ENCODE measurements at places on chromosomes 16 and 17. TPM values are rescaled to one million over a fixed set of nuclear protein-coding genes. Genes with fewer than 3 reads are reported as not detected.

- no peak overlapping the region for H3K27ac ChIP-seq
- H3K4me1 ChIP-seq, result no peaks in the 10 kb centered on the region
- no peaks in the 10 kb centered on the region for H3K36me3 ChIP-seq
- no peak for DNase-seq
Measured at GRCh38 chr17:49151996-49152395, 19.4 kb downstream of the B4GALNT2 start.

The PSMC3IP gene
- total RNA-seq, result 29.3 TPM

DNA sequence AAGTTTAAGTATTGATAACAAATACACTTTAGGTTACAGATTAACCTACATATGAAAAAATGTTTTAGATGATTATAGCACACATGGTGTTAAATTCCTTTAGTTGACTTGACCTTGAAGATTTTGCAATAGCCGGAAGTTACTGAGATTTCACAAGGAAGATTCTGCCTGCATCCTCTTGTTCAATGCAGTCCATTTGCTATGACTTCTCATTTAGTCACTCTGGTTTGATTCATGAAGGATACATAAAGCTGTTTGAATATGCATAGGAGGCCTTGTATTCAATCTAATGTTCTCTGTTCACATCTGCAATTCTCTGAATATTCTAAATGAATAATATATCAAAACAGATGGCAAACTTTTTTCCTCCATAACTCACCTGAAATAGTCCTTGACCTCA lies 870.2 kb upstream of the GOT2 start:
- no peaks in the 10 kb centered on the region for H3K27me3 ChIP-seq
- no peaks in the 10 kb centered on the region for H3K36me3 ChIP-seq
- H3K4me1 ChIP-seq, result no peaks in the 10 kb centered on the region
- no peak for DNase-seq
- H3K4me3 ChIP-seq, result no peak overlapping the region
- no peak overlapping the region for H3K27ac ChIP-seq

The TLCD2 gene
- total RNA-seq, result 0.78 TPM

GRCh38 chr17:80917716-80918560 lies 73.7 kb upstream of the CHMP6 start:
- H3K4me1 ChIP-seq, result peaks cover 8% of the 10 kb centered on the region
- no peak for DNase-seq
- H3K27ac ChIP-seq, result no peak overlapping the region
- no peak overlapping the region for H3K4me3 ChIP-seq
- H3K27me3 ChIP-seq, result no peaks in the 10 kb centered on the region

DNA sequence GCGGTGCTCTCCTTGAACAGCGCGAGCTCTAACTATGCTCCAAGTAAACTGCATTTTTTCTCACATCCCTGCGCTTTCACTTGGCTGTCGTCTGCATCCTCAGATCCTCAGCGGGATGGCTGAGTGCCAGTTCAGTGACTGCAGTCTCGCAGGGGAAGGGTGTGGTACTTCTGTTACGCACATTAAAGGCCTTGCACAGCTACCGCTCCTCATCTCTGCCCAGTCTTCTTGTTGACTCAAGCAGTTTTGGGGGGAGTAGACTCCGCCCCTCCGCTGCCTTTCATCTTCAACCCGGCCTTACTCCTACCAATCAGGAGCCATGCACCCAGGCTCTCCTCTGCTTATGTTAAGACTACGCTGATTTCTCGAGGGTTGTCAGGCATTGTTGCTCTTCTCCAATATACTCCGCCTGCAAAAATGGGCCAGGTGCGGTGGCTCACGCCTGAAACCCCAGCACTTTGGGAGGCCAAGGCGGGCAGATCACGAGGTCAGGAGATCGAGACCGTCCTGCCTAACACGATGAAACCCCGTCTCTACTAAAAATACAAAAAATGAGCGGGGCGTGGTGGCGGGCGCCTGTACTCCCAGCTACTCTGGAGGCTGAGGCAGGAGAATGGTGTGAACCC lies 10.0 kb downstream of the ATP5PD start:
- H3K36me3 ChIP-seq, result peaks cover 36% of the 10 kb centered on the region
- no peak overlapping the region for H3K4me3 ChIP-seq
- peak overlapping the region; percentile 96 for H3K27ac ChIP-seq
- H3K27me3 ChIP-seq, result no peaks in the 10 kb centered on the region
- peaks cover 31% of the 10 kb centered on the region for H3K4me1 ChIP-seq

GRCh38 chr16:1902547-1903219 lies 15.5 kb downstream of the HS3ST6 start:
- peaks cover 43% of the 10 kb centered on the region for H3K27me3 ChIP-seq
- no peaks in the 10 kb centered on the region for H3K36me3 ChIP-seq
- H3K27ac ChIP-seq, result no peak overlapping the region
- H3K4me3 ChIP-seq, result no peak overlapping the region
- H3K4me1 ChIP-seq, result peaks cover 32% of the 10 kb centered on the region

The PCTP gene
- 33.8 TPM for total RNA-seq

The B3GNT9 gene
- 1.8 TPM for total RNA-seq

GRCh38 chr16:50740736-50741135 lies 1.1 kb upstream of the CYLD start:
- H3K4me3 ChIP-seq, result no peak overlapping the region
- no peak for DNase-seq
- H3K36me3 ChIP-seq, result no peaks in the 10 kb centered on the region
- H3K27ac ChIP-seq, result no peak overlapping the region
- peaks cover 9% of the 10 kb centered on the region for H3K27me3 ChIP-seq

The CRYM gene
- total RNA-seq, result 0.98 TPM

The ADORA2B gene
- 10.7 TPM for total RNA-seq

The LGALS9 gene
- total RNA-seq, result 5.0 TPM

GRCh38 chr17:21287703-21288449 lies 3.4 kb downstream of the MAP2K3 start:
- H3K4me3 ChIP-seq, result no peak overlapping the region
- no peak for DNase-seq
- no peaks in the 10 kb centered on the region for H3K36me3 ChIP-seq
- H3K4me1 ChIP-seq, result peaks cover 14% of the 10 kb centered on the region
- no peak overlapping the region for H3K27ac ChIP-seq

The MAF gene
- total RNA-seq, result 0.16 TPM

GRCh38 chr16:84843149-84844048 lies 23.6 kb downstream of the CRISPLD2 start:
- H3K27me3 ChIP-seq, result peaks cover 82% of the 10 kb centered on the region
- H3K36me3 ChIP-seq, result no peaks in the 10 kb centered on the region
- no peak for DNase-seq

The SERPINF2 gene
- 0.22 TPM for total RNA-seq

GRCh38 chr16:86980644-86981043 lies 336.5 kb downstream of the C16orf95 start:
- no peak overlapping the region for H3K4me3 ChIP-seq
- no peak overlapping the region for H3K27ac ChIP-seq
- H3K27me3 ChIP-seq, result no peaks in the 10 kb centered on the region
- no peaks in the 10 kb centered on the region for H3K4me1 ChIP-seq
- DNase-seq, result no peak
- no peaks in the 10 kb centered on the region for H3K36me3 ChIP-seq

DNA sequence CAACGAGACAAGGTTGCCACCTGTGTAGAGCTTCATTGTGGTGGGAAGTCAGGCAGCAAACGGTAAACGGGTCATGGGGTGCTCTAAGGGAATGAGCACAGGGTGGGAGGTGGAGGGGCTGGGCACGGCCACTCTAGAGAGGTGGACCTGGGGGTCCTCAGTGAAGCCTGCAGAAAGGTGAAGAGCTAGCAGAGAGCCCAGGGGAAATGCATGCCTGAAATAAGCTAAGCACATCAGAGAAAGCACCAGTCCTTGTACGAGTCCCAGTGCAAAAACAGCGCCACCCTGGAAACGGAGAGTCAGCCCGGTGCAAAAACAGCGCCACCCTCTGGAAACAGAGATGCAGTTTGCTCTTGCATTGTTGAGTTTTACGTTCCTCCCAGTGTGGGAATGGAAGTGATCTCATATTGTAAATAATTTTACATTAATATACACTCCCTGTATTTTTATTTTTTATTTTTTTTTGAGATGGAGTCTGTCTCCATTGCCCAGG lies 65.0 kb downstream of the TBC1D16 start:
- H3K4me1 ChIP-seq, result no peaks in the 10 kb centered on the region
- no peaks in the 10 kb centered on the region for H3K36me3 ChIP-seq
- no peak for DNase-seq
- no peak overlapping the region for H3K4me3 ChIP-seq

DNA sequence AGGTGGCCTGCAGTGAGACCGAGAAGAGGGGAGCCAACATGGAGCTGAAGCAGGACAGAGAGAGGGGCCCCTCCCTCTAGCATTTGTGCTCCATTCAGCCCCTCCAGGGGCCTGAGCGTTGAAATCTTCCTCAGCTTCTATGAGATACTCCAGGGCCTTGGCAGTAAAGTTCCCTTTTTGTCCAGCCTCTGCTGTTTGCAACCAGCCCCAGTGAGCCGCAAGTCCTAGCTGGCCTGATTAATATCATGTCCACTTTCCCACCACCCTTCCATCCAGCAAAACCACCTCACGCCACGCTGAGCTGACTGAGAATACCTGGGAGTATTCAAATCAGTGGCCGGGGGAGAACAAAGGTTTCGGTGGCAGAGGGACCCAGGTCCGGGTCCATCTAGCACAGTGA lies 11.7 kb upstream of the RPH3AL start:
- H3K36me3 ChIP-seq, result no peaks in the 10 kb centered on the region
- H3K27ac ChIP-seq, result no peak overlapping the region
- no peak for DNase-seq
- no peak overlapping the region for H3K4me3 ChIP-seq
- H3K27me3 ChIP-seq, result peaks cover 18% of the 10 kb centered on the region
- H3K4me1 ChIP-seq, result no peaks in the 10 kb centered on the region

The HBM gene
- not detected for total RNA-seq

DNA sequence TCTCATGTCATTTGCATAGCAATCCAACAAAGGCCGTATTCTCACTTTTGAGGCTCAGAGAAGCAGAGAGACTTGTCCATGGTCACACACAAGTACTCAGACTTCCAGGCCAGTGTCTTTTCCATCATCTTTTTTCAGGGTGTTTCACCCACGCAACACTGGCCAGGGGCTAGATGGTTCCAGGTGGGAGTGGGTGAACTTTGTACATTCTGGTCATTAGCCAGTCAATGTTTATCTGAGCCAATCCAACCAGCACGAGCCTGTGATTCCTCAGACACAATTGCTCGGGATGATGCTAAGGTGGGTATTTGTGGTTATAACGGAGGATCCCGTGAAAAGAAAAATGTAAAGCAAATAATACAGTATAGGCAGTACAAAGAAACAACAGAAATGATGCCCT lies 56.3 kb downstream of the ZFHX3 start:
- H3K36me3 ChIP-seq, result no peaks in the 10 kb centered on the region
- DNase-seq, result no peak
- no peak overlapping the region for H3K4me3 ChIP-seq
- H3K4me1 ChIP-seq, result no peaks in the 10 kb centered on the region
- no peak overlapping the region for H3K27ac ChIP-seq

- H3K4me3 ChIP-seq, result peak overlapping the region; percentile 13
- H3K4me1 ChIP-seq, result peaks cover 18% of the 10 kb centered on the region
- peak overlapping the region; percentile 89 for H3K27ac ChIP-seq
- H3K27me3 ChIP-seq, result no peaks in the 10 kb centered on the region
Measured at GRCh38 chr17:13510062-13510461, 91.7 kb downstream of the HS3ST3A1 start.

DNA sequence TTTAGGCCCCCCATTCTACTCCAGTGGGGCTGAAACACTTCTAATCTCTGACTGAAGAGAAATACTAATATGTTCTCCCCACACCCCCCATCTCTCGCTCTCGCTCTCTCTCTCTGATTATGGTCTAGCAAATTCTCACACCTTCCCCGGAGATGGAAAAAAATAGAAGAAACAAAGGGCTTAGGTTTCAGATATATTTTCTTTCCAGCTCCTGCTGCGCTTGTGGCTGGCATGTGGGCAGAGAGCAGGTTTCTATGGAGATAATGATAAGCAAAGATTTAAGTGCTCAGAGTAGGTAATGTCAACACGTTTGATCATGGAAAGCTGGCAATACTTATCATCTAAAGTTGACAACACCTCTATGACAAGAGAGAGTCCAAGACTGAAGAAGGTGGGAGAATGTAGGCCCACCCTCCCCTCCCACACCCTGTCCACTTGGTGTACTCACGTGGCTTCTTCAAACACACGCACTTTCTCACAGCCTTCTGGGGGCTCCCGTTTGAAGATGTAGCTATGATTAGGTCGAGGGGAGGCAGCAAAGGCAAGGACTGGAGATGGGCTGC lies 8.0 kb upstream of the SLC35B1 start:
- no peaks in the 10 kb centered on the region for H3K4me1 ChIP-seq
- no peak for DNase-seq
- H3K36me3 ChIP-seq, result peaks cover 94% of the 10 kb centered on the region
- no peak overlapping the region for H3K27ac ChIP-seq

DNA sequence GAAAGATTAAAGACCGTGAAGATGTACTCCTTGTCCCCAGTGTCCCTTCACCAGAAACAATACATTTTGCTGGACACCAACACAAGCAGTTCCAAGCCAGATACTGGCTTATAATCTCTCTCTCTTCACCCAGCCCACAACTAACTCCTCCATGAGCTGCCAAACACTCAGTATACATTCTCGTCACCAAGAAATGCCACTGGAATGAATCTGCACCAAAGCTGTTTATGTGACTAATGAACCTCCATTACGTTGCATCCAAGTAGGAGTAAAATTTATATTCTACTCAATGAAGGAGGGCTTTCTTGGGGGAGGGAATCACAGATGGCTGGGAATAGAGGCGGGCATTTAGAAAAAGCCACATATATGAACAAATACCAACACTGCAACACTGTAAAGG lies 20.9 kb upstream of the SOX9 start:
- H3K27ac ChIP-seq, result no peak overlapping the region
- DNase-seq, result no peak
- no peak overlapping the region for H3K4me3 ChIP-seq
- no peaks in the 10 kb centered on the region for H3K36me3 ChIP-seq
- no peaks in the 10 kb centered on the region for H3K27me3 ChIP-seq

The KRTAP1-1 gene
- not detected for total RNA-seq

DNA sequence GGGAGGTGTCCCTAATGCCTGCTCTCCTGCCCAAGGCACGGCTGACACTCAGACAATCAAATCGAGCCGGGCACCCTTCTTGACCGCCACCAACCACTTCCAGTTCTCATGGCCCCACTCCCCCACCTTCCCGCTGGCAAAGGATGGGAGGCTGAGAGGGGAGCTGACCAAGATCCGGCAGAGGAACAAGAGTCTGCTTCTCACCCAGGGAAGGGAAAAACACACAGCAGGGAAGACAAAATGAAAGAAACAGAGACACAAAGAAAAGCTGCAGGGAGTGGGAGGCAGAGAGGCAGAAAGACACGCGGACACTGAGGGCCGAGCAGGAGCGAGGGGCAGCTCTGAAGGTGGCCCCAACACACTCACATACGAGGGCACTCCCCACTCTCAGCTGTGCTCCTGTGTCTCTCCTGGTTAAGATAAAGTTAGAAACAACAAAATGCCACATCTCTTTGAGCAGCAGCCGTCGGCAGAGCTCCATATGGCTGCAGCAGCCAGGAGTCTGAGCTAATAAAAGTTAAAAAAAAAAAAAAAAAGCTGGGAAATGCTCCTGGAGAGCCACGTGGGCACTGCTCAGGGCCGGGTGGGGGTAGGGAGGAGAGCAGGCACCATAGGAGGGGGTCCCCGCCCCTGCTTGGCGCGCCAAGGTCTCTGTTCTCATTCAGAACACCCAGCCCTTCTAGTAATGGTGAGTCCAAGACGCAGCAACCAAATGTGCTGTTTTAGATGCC lies 7.4 kb downstream of the LRRC75A start:
- no peaks in the 10 kb centered on the region for H3K27me3 ChIP-seq
- H3K27ac ChIP-seq, result no peak overlapping the region
- peaks cover 19% of the 10 kb centered on the region for H3K4me1 ChIP-seq
- DNase-seq, result no peak

The KRT33A gene
- total RNA-seq, result not detected

All from K562 (cell line).